NCI-H187 (cell line): ENCODE measurements at places on chromosomes 6 and 20.
A peak's percentile ranks its signal among the peaks of the same experiment; 100 is the strongest.

DNA sequence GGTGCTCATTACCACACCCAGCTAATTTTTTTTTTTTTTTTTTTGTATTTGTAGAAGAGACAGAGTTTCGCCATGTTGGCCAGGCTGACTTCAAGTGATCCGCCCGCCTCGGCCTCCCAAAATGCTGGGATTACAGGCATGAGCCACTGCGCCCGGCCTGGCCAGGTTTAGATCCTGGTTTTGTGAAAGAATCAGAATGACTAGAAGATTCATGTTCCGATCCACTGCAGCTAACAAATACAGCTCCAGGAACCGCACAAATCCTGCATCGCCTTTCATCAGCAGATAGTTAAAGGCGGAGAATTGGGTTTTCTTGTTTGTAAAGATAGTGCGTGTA lies 151.2 kb upstream of the AKAP12 start:
- no peak for DNase-seq

GRCh38 chr20:3447321-3447720 lies 23.5 kb upstream of the ATRN start:
- DNase-seq = no peak

DNA sequence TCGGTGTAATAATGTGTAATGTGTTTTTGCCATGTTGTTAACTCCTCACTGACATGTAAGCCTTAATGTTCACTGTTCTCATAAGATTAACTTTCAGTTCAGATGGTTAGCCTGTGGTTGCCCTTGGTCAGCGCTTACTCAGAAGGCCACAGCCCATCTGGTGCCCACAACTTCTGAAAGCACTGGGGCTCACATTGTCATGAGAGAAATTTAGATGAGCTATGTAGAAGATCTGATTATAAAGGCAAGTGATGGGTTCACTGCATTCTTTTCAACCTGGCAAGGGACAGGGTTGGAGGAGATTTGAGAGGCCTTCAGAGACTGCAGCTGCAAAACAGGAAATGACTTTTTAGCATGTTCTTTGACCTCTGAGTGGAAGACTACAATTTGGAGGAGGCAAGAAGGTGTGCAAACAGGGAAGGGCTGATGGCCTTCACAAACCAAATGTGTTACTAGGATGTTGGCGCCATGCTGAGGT lies 242.3 kb upstream of the SUPT3H start:
- DNase-seq = no peak

DNA sequence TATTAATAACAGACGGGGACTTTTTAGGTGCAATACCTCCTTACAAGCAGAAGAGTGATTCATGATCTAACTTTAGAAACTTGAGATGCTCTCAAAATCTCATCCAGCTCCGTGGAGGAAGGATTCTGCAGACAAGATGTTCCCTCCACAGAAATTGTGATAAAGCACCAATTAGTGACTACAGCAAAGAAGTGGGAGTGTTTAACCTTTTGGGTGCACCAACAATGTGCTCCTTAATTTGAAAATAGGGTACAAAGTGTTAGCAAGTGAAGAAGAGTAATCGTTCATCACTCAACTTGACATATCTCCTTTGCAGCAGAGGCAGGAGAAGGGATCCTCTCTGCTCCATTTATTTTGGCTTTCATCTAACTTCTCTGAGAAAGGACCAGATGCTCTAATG lies 22.8 kb upstream of the SCP2D1 start:
- no peak for DNase-seq

- DNase-seq = no peak
Observed at GRCh38 chr6:7060769-7061516, 46.8 kb upstream of the RREB1 start.

DNA sequence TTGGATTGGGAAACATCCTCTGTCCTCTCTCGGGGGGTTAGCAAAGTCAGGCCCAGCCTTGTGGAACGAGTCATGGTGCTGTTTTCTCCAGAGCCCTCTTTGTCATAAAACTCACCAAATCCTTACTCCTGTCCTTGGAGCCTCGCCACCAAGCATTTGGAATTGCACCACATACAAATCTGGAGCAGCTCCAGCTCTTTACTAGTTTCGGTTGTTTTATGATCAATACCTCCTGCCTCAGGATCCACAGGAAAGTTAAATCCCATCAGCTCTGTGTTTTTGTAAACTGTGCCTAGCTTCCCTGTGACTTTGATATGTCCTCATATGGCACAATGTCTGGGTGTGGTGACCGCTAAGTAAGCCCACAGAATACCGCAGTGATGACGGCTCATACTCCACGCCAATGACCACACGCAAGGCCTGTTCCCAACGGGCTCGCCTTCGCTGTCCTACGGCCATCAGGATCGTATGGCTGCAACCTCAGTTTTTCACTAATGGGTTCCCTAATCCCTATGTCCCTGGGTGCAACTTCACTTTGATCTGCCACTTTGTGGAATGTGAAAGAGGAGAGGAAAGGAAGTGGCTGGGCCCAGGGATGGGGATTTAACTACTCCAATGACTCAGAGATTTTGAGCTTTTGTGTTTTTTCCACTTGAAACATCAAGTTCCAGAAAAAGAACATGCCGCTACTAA lies 111.3 kb upstream of the FOXQ1 start:
- no peak for DNase-seq

- DNase-seq = no peak
Observed at GRCh38 chr6:110823146-110823545, 7.9 kb upstream of the CDK19 start.

DNA sequence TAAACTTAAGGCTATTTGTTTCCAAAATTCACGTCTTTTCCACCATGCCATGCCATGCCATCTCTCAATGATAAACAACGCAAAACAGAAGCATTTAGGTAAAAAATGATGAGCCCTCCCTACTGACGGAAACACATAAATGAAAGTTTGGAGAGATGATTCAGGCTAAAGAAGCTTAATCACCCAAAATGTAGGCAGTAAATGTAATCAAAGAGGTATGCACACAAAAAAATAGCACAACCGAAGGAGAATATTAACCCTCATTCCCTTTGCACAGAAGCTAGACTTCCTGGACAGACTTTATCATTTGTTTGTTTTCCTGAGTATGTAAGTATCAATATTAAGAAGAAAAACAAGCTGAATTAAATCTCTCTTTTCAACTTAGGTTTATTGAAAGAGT lies 28.8 kb downstream of the DCDC2 start:
- DNase-seq = no peak

- no peak for DNase-seq
Observed at GRCh38 chr6:45724511-45724910, 291.1 kb downstream of the CLIC5 start.

DNA sequence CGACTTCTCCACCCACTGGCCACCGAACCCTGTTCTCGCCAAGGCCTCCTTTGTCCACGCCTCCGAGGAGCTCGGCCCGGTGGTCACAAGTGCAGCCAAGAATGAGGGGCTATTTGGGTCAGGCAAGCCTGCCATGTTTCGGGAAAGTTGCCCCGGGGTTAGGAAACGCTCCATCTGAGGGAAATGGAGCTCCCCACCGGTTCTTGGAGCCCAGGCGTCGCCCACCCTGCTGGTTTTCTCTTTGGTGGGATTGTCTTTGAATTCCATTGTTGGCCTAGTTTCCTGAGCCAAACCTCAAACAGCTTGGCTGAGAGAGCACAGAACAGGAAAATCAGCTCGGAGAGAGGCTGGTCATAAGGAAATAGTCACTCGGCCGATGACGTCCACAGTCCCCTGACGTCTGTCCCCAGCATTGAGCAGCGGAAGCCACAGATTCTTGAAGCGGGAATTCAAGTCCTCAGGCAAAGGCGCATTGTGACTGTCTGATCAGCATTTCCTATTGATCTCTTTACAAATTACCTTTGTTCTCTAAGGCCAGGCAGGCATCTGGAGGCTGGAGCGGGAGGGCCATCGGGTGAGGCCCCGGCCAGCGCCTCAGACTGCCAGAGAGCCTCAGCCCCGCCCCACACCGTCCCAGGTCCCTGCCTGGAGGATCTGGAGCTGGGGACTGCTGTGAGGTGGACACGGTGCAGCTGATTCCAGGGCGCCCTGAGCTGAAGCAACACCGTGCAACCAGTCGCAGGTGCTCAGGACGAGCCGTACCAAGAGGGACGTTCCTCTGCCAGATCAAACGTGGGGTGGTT lies 138.6 kb downstream of the DLL1 start:
- no peak for DNase-seq

- no peak for DNase-seq
Observed at GRCh38 chr6:119280668-119281067, 68.9 kb downstream of the MAN1A1 start.

DNA sequence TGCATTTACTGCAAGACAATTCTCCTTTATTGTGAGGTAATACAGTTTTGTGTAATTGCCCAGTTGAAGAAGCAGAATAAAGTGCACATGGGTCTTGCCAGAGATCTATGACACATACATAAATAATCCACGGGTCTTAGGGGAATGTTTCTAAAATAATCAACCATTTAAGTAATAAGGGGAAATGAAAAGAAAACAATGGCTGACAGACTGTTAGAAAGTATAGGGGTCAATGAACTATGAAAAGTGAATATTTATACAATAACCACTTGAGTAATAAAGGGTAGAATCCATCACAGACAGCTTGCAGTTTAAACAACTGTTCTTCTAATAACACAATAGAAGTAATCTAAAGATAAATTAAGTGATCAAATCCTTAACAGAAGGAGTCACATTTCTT lies 477.2 kb downstream of the EYS start:
- DNase-seq = no peak

DNA sequence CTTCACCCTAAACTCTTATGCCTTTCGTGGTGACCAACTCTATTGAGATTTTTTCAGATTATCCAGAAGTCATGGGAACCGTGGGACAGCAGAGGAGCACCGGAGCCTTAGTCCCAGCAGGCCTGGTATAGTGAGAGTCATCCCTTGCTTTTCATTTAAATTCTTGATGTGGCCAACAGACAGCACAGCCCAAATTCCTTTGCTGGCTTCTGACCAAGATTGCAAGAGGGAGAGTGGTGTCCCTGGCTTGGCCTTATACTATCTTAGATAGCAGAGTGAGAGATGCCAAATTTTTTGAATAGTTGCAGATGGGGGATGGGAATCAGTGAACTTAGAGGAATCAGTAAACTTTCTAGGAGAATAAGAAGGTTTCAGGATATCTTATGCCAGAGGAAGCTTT lies 7.8 kb downstream of the STX11 start:
- DNase-seq = no peak

GRCh38 chr6:90078513-90079289 lies 184.4 kb downstream of the GJA10 start:
- no peak for DNase-seq

DNA sequence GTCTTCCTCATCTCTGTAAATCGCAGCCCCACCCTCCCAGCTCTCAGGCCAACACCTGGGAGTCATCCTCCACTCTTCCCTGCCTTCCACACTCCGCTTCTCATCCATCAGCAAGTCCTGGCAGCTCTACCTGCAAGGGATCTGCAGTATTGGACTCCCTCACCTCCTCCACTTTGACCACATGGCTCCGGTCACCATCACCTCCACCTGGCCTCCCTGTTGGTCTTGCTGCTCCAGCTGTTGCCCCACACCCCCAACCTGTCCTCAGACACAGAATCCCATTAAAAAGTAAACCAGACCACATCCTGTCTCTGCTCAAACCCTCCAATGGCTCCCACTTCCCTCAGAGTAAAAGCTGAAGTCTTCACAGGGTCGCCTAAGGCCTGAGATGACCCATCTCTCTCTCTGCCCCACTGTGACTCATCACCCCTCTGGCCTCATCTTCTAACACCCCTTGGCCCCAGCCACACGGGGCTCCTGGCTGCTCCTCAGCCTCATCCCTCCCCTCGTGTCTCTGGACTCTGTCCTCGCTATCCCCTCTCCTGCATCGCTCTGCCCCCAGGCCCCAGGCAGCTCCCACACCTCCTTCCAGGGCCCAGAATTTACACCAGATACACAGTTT lies 185.1 kb upstream of the SULF2 start:
- no peak for DNase-seq

- no peak for DNase-seq
Observed at GRCh38 chr6:16684896-16685554, 76.2 kb downstream of the ATXN1 start.

DNA sequence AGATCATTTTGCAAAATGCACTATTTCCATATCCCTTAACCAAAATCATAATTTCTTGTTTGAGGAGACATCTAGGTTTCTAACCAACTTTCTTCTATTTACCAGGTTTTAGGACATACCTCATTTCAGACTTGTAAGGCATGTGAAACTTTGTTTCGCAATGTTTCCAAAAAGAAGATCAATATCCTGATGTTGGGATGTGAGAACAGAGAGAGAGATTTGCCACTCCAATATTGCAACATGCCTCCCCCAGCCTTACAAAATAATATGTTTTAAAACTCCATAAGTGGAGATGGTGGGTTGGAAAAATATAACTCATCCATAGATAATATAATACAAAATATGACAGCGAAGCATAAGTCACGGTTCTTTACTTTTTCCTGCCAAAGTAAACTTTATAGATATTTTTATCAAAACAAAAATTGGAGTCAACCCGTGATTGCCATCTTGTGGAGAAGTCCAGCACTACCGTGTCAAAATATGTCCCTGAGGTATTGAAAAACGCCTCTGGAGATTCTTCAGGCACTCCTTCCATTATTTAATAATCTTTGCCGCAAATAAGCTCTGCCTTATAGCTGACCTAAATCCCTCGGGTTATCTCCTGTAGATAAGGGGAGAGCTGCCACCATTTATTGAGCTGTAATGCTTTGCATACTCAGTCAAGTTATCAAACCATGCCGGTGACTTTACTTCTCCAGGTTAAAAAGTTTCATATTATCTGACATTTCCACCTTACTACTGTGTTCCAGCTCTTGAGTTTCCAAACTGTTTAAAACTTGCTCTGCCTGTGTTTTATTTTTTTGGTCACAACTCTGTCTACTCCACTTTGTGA lies 534.2 kb downstream of the HACE1 start:
- DNase-seq = peak; percentile 11

DNA sequence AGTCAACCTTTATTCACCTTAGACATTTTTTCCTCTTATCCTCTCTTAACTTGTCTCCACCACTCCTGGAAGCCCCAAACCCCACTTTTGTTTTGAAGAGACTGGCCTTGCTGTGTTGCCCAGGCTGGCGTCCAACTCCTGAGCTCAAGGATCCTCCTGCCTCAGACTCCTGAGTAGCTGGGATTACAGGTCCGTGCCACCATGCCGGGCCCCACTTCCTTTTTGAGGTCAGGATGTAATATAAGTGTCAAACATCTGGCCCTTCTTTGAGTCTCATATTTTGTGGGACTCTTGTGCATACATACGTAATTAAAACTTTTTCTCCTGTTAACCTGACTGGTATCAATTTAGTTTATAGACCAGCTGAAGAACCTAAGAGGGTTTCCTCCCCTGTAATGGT lies 1.4 kb upstream of the CDK19 start:
- no peak for DNase-seq
